Mesangial cell (primary cell): ENCODE measurements at places on chromosomes 11 and 22. TPM values are rescaled to one million over a fixed set of nuclear protein-coding genes. Genes with fewer than 3 reads are reported as not detected.

The SCGB1D2 gene
- total RNA-seq: not detected in 2 replicates

The FAM111B gene
- total RNA-seq: 0.63 and 6.7 TPM in 2 replicates

The GDPD4 gene
- not detected in 2 replicates for total RNA-seq

The MYOD1 gene
- total RNA-seq: not detected in 2 replicates

The APOL4 gene
- not detected in 2 replicates for total RNA-seq

The TTC12 gene
- 6.4 and 13.7 TPM in 2 replicates for total RNA-seq

The SAA4 gene
- 0.33 TPM in 1 of 2 replicates, not detected in the other for total RNA-seq

The PATZ1 gene
- total RNA-seq: 24.9 and 34.9 TPM in 2 replicates

The CREB3L1 gene
- total RNA-seq: 23.0 and 30.4 TPM in 2 replicates

The APOA4 gene
- total RNA-seq: not detected in 2 replicates

The GAB4 gene
- total RNA-seq: not detected in 2 replicates

The CRYBA4 gene
- total RNA-seq: not detected in 2 replicates

The PARVA gene
- 33.6 and 39.2 TPM in 2 replicates for total RNA-seq

The TMPRSS13 gene
- total RNA-seq: 0.13 and 0.16 TPM in 2 replicates

The CHADL gene
- 8.1 TPM in 1 of 2 replicates, not detected in the other for total RNA-seq

The TMEM121B gene
- 0.33 and 0.51 TPM in 2 replicates for total RNA-seq

The TRABD gene
- total RNA-seq: 43.7 and 56.1 TPM in 2 replicates

The COPB1 gene
- total RNA-seq: 76.2 and 104 TPM in 2 replicates

The TMPRSS5 gene
- 0.13 and 0.16 TPM in 2 replicates for total RNA-seq

The SLCO2B1 gene
- total RNA-seq: 2.3 and 25.1 TPM in 2 replicates

The SCGB2A2 gene
- total RNA-seq: not detected in 2 replicates

The PIK3IP1 gene
- total RNA-seq: 5.4 and 27.5 TPM in 2 replicates

The ESAM gene
- total RNA-seq: 6.1 and 35.7 TPM in 2 replicates

The NAP1L4 gene
- total RNA-seq: 60.2 and 104 TPM in 2 replicates

The CARD18 gene
- total RNA-seq: not detected in 2 replicates

The ADAMTS15 gene
- 5.5 and 43.0 TPM in 2 replicates for total RNA-seq

The XPNPEP3 gene
- 6.5 and 12.4 TPM in 2 replicates for total RNA-seq

The RAG2 gene
- not detected in 2 replicates for total RNA-seq

The MUC2 gene
- not detected in 2 replicates for total RNA-seq

The MRGPRE gene
- not detected in 2 replicates for total RNA-seq

The FGF3 gene
- not detected in 2 replicates for total RNA-seq

The APOA1 gene
- total RNA-seq: 0.25 TPM in 1 of 2 replicates, not detected in the other

The ADORA2A gene
- total RNA-seq: 0.49 and 4.2 TPM in 2 replicates

The INPP5J gene
- total RNA-seq: 3.3 and 5.2 TPM in 2 replicates

The OR51E1 gene
- not detected in 2 replicates for total RNA-seq

The DDX17 gene
- total RNA-seq: 578 and 1,080 TPM in 2 replicates

The FOLR3 gene
- total RNA-seq: not detected in 2 replicates

The PARVG gene
- under 0.01 TPM in 1 of 2 replicates, not detected in the other for total RNA-seq

The PPM1F gene
- total RNA-seq: 25.1 and 27.6 TPM in 2 replicates

The OR51B5 gene
- total RNA-seq: not detected in 2 replicates

The MRGPRX4 gene
- total RNA-seq: not detected in 2 replicates

The MS4A7 gene
- total RNA-seq: not detected in 2 replicates

The TESMIN gene
- total RNA-seq: 5.1 and 8.3 TPM in 2 replicates

The NAALADL1 gene
- 18.1 and 36.8 TPM in 2 replicates for total RNA-seq

The ACRV1 gene
- total RNA-seq: not detected in 2 replicates

The CDHR5 gene
- under 0.01 and 3.9 TPM in 2 replicates for total RNA-seq

The CRYBB2 gene
- total RNA-seq: not detected in 2 replicates

The FBLN1 gene
- total RNA-seq: 43.8 and 87.7 TPM in 2 replicates

The VPREB1 gene
- not detected in 2 replicates for total RNA-seq

The RASGRP2 gene
- total RNA-seq: 1.3 TPM in 1 of 2 replicates, not detected in the other

The ANO1 gene
- under 0.01 and 0.13 TPM in 2 replicates for total RNA-seq

The MIOX gene
- total RNA-seq: 0.33 and 1.5 TPM in 2 replicates
